ENCODE measurements at places on chromosomes 2 and 18.

DNA sequence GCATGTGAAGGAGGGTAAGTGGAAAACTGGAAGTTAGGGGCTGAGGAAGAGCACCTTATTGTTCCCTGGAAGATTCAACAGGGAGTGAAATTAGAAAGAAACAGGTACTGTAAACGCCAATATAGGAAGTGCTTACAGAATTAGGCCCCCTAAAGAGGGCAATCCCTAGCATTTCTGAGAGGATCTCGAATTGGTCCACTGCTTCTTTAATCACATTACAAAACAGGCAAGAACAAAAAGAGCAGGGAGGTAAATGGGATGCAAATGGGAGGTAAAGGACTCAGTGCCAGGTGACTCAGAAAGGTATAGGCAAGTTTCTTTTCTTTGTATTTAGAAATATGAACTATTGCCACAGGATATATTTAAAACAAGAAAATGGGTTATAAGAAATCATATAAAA is 116.4 kb upstream of the FANCL start:
- DNase-seq, result no peak

GRCh38 chr2:95041824-95042442 is 16.4 kb downstream of the MAL start:
- no peak for DNase-seq

DNA sequence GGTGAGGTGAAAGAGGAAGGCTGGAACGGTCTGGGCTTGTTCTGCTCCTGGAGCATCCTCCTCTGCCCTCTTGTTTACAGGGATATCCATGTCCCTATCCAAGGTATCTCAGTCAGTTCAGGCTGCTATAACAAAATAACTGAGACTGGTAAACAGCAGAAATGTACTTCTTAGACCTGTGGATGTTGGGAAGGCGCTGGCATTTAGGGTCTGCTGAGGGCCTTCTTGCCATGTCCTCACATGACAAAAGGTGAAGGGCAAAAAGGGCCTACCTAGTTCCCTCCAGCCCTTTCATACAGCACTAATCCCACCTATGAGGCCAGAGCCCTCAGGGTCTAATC is 65.6 kb downstream of the INPP4A start:
- DNase-seq, result no peak

GRCh38 chr2:120683081-120683480 is 52.6 kb upstream of the GLI2 start:
- no peak for DNase-seq

- DNase-seq, result no peak
Observed at GRCh38 chr2:221655300-221655699, 83.2 kb upstream of the EPHA4 start.

GRCh38 chr18:32091724-32092421 is at the start of gene RNF138:
RNF138 (plus strand) TSS chr18:32091874; CDS start chr18:32092777, 903 bp downstream.
- peak; percentile 91 for DNase-seq

DNA sequence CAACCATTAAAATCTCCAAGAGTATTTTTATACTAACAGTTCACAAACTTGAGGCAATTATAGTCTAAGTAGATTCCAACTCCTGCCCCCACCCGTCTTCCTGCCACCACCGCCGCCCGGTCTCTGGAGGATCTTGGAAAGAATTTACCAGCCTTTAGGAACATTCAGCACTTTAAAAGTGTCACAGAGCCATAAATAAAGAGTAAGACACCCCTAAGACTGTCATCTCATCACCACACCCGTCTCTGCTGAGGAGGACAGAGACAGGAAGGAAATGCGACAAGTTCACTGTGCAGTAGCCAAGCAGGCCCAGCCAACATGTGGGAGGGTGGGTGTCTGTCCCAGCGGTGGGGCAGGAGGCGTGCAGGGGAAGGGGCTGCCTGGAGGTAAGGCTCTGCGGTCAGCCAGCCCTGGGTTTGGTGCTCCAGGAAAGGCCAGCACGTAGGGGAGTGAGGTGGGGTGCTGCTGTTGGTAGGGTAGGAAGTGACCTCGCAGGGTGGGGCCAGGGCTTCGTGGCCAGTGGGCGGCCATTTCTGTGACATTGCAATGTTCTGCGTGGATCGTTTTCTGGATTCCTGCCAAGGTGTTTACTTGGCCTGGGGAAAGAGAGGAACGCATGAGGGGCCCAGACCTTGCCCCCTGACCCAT is 111.6 kb downstream of the FAM210A start:
- DNase-seq, result peak; percentile 49

- DNase-seq, result no peak
Observed at GRCh38 chr2:45886171-45886663, 234.7 kb downstream of the PRKCE start.

DNA sequence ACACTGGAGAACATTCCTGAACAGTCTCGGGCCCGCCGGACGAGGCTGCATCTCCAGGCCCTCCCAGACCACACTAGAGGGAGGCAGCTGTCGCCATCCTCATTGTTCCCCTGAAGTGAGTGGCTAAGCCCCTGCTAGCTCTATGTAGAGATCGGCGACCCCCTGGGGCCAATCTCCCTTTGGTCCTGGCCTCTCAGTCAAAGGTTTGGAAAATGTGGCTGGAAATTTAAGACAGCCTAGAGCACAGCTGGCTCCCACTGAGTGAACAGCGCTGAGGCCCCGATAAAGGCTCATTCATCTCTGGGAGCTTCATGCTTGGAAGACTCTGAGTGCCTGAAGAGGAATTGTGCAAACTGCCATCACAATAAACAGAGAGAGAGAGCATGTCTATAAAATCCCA is 360.3 kb downstream of the CLIP4 start:
- no peak for DNase-seq

- no peak for DNase-seq
Observed at GRCh38 chr18:63924551-63924950, 16.8 kb downstream of the SERPINB10 start.

- DNase-seq, result no peak
Observed at GRCh38 chr2:3292416-3292815, 85.2 kb downstream of the EIPR1 start.

GRCh38 chr2:177282181-177282641 is 17.7 kb upstream of the NFE2L2 start:
- DNase-seq, result no peak

DNA sequence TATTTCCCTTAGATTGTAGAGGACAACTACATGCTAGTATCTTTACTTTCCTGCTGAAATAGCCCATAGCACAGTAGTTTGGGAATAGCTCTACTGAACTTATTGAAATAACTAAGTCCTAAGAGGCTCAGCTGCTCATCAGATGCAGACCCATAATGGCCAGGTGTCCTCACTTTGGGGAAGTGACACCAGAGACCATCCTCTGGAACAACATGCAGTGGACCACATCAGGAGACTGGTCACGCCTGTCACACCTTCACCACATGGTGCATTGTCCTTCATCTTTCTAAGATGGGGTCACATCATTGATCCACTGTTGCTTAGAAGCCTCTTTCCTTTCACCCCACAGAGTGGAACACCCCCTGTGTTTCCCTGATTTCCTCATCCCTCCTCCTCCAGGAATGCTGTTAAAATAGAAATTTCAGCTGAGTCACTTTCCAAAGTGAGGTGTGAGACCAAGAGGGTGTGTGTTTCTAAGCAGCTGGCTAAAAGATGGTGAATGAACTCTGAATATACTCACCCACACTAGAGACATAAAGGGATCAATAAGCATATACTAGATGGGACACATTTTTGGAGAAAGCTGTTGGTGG is 215.2 kb upstream of the LRRTM1 start:
- no peak for DNase-seq

GRCh38 chr2:44168681-44169154 is at the start of gene PPM1B:
PPM1B (plus strand) TSS chr2:44168875; CDS start chr2:44201200, 32,325 bp downstream.
- DNase-seq, result no peak

GRCh38 chr18:25239581-25240419 is 112.2 kb downstream of the ZNF521 start:
- no peak for DNase-seq

DNA sequence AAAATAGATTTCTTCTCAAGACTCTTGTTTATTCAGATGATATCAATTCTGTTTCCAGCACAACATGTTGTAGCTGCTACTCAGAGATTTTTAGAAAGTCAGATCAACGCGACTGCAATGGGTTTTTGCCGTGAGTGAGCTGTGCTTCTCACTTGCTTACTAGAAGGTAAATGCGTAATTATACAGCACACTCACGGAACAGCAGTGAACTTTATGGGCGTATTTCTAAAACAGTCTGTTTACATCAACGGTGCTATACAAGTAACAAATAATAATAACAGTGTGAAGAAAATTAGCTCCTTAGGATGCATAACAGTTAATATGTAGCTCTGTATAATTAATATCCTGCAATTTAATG is 533.6 kb downstream of the RNF144A start:
- no peak for DNase-seq

GRCh38 chr18:57542812-57543427 is 43.6 kb downstream of the FECH start:
- no peak for DNase-seq

DNA sequence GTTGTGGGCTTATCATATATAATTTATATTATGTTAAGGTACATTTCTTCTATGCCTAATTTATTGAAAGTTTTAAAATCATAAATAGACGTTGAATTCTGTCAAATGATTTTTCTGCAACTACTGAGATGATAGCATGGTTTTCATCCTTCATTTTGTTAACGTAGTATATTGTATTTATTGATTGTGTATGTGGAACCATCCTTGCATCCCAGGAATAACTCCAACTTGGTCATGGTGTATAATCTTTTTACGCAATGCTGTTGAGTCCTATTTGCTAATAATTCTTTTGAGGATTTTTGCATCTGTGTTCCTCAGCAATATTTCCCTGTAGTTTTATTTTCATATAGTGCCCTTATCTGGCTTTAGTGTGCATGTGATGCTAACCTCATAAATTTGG is 152.7 kb downstream of the ADCYAP1 start:
- no peak for DNase-seq

DNA sequence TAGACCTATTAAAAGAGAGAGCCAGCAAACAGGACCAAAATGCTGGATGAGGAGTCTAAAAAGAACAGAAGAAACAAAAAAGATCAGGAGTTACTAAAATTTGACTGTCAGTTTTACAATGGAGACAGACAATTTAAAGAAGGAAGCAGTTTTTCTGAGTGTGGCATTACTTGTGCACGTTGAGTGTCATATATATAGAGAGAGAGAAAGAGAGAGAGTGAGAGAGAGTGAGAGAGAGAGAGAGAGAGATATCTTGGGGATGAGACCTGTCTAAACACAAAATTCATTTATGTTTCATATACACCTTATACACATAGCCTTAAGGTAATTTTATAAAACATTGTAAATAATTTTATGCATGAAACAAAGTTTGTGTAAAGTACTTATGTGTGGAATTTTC is 2.1 kb upstream of the GALNT3 start:
- no peak for DNase-seq

- DNase-seq, result no peak
Observed at GRCh38 chr2:30869988-30870387, 62.7 kb upstream of the CAPN13 start.

DNA sequence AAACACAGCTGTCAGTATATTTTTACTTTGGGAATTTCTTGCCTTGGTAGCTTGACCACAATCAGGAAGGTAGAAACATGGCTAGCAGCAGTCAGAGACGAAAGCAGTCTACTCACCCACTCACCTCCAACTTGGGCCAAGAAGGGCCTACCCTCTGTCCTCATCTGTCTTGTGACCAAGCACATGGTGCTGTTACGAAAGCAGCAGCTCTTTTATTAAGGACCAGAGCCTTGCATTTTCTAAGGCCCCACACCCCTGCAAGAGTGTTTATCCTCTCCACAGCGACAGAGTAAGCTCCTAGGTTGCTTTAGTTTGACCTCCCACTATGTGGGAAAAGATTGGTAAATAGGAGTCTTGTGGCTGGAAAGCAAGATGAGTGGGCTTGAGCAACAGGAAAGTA is 31.3 kb upstream of the MSTN start:
- no peak for DNase-seq

GRCh38 chr2:50582164-50582563 is 449.8 kb downstream of the NRXN1 start:
- DNase-seq, result no peak

GRCh38 chr2:216392945-216393840 is 19.1 kb upstream of the SMARCAL1 start:
- DNase-seq, result no peak

- DNase-seq, result no peak
Observed at GRCh38 chr2:136062066-136062837, 55.7 kb downstream of the CXCR4 start.

DNA sequence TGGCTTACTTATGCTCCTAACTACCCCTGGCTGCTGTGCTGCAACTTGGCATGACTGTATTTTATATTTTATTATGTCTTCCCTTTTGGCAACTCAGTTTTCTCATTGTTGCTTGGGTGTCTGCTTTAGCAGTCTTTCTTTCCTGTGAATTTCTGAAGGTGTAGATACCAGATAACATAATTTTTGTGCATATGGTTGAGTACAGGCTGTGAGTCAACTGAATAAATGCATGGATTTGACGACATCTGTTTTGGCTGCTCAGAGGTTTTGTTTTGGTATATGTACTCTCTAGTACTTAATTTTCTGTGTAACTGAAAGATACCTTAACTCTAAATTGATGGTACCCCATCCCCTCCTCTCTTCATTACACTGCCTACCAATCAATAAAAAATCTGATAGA is 303.1 kb downstream of the PTPRM start:
- DNase-seq, result no peak

GRCh38 chr2:23385748-23386338 is 864 bp downstream of the KLHL29 start:
- DNase-seq, result no peak

DNA sequence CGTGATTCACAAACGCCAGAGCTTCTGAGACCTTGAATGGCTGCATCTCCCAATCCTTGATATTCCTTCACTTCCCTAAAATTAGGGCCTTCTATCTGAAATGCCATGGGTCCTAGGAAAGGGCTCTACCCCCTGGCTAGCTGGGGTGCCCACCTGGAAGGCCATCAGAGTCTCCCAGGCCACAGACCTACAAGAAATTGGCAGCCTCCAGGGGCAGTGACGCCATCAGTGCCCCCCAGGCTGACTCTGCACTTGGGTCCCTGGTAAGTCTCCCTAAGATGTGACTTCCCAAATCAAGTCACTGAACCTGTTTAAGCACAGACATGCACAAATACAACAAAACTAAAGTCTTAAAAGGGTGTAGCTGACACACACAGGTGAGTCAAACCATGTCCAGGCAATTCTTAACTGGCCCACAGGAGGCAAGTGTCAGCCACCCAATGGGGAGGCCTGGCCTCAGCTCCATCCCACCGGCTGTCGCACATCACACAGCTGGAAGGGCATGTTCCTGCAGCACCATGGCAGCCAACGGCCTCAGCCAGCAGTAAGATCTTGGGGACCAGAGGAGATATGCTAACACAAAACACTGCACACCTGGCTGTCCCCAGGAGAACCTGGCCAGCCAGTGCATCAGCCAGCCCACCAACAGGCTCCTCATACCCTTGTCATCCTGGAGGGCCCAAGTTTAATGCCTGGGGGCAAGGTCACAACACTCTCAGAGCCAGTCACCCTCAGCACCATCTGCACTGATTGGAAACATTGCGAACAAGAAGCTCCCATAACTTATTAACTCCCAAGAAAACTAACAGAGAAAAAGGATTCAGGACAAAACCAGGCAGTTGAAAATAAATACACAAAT is 5.2 kb downstream of the PARD6G start:
- no peak for DNase-seq

GRCh38 chr2:31075431-31075830 is 62.8 kb downstream of the GALNT14 start:
- DNase-seq, result no peak

All from CD4-positive, alpha-beta T cell treated with Interferon alpha-2 for 1 hour (primary cell).